ENCODE measurements at places on chromosomes 3 and 15.

DNA sequence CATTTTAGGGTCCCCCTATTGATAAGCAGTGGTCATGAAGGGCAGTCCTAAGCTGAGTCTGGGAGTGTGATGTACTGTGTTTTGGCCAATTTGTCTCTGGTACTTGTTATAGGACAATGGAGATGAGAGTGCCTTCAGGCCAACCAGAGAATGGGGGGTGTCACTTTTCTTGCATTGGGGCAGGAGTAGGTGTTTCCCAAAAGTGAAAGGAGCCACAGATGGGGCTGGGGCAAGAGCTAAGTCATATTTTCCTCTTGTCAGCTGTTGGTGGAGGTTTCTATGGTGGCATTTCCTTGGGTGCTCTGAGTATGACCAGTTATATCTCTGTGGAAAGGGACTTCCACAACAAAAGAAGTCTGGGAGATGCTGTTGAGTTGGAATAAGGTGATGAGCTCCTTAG is 24.7 kb upstream of the BSN start:
- no peak for DNase-seq

- DNase-seq, result no peak
Observed at GRCh38 chr3:9869955-9870354, 10.1 kb downstream of the CIDEC start.

GRCh38 chr3:182792901-182793662 is at the start of gene ATP11B:
ATP11B (plus strand) TSS chr3:182793504; CDS start chr3:182793760, 256 bp downstream.
- peak; percentile 90 for DNase-seq

DNA sequence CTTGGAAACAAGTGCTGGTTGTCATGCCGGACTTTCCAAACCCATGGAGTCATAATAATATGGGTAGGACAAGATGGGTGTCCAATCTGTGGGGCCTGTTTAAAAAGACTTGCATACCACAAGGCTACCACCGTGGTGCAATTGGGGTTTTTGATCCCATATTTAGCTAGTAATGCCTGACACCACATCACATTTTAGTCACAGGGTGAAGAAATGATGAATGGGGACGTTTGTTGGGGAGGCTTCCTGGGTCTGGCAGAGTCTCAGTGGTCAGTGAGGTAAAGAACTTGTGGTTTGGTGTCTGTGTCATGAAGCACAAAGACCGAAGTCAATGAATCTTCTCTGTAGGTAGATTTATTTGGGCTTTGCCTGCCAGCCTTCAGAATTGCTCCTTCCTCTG is 31.0 kb downstream of the P3H2 start:
- DNase-seq, result no peak

GRCh38 chr3:169286214-169286613 is 377.3 kb downstream of the MECOM start:
- DNase-seq, result no peak

All from naive thymus-derived CD8-positive, alpha-beta T cell (primary cell).